Stimulated activated CD4-positive, alpha-beta T cell treated with anti-CD3 and anti-CD28 coated beads, Interleukin-2, amount 100 ng/mL, for 24 hours (primary cell): ENCODE measurements at places on chromosomes 2 and 18.

DNA sequence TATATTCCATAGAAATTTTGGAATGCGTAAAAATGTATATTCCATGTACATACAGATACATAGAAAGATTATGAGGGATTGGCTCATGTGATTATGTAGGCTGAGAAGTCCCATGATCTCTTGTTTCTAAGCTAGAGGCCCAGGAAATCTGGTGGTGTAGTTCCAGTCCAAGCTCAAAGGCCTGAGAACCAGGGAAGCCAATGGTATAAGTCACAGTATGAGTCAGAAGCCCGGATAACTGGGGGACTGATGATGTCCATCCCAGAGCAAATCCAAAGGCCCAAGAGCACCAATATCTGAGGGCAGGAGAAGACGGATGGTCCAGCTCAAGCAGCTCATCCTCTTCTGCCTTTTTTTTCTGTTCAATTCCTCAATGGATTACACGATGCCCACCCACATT lies 385.0 kb upstream of the KLHL29 start:
- no peak for DNase-seq

GRCh38 chr2:37773371-37774130 lies 102.1 kb upstream of the CDC42EP3 start:
- no peak for DNase-seq

DNA sequence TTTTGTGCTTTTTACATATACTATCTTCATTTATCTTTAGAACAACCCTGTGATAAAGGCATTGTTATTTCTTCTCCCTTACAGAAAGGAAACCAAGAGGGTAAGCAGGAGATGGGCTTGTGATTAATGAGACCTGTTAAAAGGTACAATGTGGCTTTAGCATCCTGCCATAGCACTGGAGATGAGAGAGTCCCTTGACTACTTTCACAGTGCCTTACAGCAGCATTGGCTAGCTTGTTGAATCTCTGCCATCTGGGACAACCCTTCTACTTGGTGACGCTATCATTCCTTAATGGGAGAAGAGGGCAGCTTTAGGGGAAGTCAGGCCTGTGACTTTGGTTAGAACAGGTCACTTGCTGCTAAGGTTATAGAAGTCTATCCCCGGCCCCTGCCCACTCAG lies 68.1 kb upstream of the LYPD6B start:
- DNase-seq, result no peak

- DNase-seq, result no peak
Measured at GRCh38 chr18:6215888-6216287, 198.8 kb downstream of the L3MBTL4 start.

DNA sequence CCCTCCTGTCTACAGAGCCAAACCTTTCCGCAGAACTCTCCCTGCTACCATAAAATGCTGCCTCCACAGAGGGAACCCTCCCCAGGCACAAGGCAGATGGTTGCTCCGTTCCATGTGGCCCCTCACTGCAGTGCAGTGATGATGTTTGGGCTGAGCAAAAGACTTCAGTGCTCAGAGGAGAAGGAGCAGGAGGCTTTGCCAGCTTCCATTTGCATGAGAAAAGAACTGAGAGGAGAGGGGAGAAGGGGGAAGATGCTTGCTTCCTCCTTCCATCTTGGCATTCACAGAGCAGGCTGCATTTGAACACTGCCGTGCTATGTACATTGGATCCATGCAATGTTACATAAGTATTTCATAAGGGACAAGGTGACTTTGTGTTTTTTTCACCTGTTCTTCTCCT lies 46.6 kb upstream of the TMEM200C start:
- DNase-seq, result no peak

- no peak for DNase-seq
Measured at GRCh38 chr2:157782057-157782845, 93.9 kb downstream of the ACVR1 start.

DNA sequence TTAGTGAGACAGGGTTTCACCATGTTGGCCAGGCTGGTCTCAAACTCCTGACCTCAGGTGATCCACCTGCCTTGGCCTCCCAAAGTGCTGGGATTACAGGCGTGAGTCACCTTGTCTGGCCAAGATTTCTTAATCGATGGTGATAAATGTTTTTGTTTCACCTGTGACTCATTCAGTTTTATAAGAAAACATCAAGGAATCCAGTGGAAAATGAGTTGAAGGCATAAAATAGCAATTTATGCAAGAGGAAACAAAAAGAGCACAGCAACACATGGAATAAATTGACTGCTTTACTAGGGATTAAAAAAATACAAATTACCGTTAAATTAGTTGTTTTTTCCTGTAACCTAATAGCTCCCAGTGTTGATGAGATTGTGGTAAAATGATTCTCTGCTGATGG lies 80.2 kb downstream of the CDK15 start:
- DNase-seq, result no peak

DNA sequence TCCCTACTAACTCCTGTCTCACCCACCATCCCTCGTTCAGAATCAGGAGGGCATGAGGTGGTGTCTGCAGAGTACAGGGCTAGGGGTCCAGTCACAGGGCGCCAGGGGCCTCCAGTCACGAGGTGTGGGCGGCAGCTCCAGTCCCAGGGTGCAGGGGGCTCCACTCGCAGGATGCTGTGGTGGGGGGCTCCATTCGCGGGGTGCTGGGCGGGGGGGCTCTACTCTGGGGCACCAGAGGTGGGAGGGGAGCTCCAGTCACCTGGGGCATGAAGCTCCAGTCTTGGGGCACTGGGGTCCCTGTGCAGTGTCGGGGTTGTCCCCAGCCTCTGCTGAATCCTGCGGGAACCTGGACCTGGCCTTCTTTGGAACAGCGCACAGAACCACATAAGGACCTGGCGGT lies 66.0 kb downstream of the EIPR1 start:
- DNase-seq, result no peak

DNA sequence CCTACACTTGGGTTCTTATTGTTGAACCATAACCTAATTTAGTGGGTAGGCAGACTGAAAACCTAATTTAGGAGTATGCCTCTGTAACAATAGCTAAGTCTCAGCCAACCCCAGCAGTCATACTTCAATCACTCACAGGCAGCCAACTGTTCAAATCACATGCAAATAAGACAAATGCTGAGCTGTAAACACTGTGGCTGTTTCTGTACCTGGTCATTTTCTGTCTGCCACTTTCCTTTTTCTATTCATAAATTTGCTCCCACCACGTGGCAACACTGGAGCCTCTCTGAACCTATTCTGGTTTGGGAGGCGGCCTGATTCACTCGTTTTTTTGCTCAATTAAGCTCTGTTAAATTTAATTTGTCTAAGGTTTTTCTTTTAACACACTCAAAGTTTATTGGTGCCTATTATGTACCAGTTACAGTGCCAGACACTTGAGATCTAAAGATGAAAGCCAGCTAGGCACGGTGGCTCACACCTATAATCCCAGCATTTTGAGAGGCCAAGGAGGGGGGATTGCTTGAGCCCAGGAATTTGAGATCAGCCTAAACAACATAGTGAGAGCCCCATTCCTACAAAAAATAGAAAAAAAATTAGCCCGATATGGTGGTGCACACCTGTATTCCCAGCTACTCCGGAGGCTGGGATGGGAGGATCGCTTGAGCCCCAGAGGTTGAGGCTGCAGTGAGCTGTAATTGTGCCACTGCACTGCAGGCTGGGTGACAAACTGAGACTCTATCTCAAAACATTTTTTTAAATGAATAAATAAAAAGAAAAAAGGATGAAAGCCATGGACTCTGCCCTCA lies 41.1 kb downstream of the THNSL2 start:
- DNase-seq, result no peak

- no peak for DNase-seq
Measured at GRCh38 chr18:57534511-57534909, 52.0 kb downstream of the FECH start.

DNA sequence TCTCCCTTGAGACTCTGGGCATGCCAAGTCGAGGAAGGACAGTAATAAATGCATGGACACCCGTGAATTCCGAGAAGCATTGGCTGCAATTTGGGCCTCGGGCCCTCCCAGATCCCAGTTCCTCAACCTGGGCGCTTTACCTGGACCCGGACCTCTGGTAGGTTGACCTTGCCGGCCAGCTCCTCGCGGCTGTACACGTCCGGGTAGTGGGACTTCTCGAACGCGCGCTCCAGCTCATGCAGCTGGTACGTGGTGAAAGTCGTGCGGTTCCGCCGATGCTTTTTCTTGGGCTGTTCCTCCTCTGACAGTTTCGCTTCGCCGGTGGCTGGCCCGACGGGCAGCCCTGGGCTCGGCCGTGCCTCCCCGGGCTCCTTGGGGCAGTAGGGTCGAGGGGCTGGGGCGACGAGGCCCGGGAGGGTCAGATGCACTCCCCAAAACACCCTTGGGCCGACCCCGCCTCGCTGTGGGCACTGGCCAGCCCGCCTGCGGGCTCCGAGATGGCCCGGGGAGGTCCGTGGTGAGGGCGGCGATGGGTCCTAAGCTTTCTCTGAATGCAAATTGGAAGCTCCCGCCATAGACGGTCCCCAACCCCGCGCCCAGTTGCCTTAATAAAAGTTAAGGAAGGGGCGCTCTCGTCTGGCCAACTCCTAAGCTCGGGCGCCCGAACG lies 899 bp downstream of the RAX start:
- no peak for DNase-seq

GRCh38 chr2:100891906-100892642 lies 72.1 kb downstream of the NPAS2 start:
- no peak for DNase-seq

GRCh38 chr18:57075716-57076400 lies 71.0 kb upstream of the BOD1L2 start:
- no peak for DNase-seq

- DNase-seq, result no peak
Measured at GRCh38 chr18:47461977-47462376, 210.5 kb upstream of the SKOR2 start.
